Esophagus muscularis mucosa (tissue), 4 donors: ENCODE measurements at places on chromosomes 13 and 19. TPM values are rescaled to one million over a fixed set of nuclear protein-coding genes. Genes with fewer than 3 reads are reported as not detected.

The ERICH4 gene
- total RNA-seq: not detected

GRCh38 chr13:42702716-42703115, 78.7 kb upstream of the FAM216B start:
- H3K27ac ChIP-seq: no peak overlapping the region
- no peaks in the 10 kb centered on the region for H3K36me3 ChIP-seq
- peaks cover 3% of the 10 kb centered on the region for H3K4me1 ChIP-seq
- H3K4me3 ChIP-seq: no peak overlapping the region

DNA sequence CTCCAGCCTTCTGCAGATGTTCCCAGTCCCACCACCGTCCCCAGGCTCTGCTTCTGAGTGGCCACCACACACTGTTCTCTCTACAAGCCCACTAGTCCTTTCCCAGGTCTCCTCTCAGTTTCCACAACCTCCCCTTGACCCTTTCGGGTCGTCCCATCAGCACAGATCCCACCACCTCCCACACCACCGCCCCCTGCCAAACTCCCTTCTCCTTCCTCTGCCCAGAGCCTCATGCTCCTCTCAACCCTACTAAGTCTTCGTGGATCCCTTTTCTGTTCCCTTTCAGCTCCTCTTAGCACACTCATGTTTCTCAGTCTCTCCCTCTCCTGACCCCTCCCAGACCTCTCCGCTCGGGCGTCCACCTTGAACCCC, 1.9 kb downstream of the NAPA start:
- no peaks in the 10 kb centered on the region for H3K36me3 ChIP-seq
- peaks cover 59% of the 10 kb centered on the region for H3K4me1 ChIP-seq
- H3K27me3 ChIP-seq: no peaks in the 10 kb centered on the region
- peak overlapping the region; percentile 99 for H3K27ac ChIP-seq
- no peak for DNase-seq

DNA sequence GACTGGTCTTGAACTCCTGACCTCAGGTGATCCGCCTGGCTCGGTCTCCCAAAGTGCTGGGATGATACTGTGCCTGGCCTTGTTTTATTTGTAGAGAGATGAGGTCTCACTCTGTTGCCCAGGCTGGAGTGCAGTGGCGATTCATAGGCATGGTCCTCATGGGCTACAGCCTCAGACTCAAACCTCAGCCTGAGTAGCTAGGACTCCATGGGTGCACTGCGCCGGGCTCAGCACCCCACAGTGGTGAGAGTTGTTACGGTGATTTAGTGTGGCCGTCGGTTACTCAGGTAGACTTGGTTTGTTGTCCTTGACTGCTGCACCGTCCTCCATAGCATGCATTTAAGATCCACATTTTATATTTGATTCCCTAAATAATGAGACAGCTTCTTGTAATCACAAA, 80.7 kb downstream of the SLC6A16 start:
- DNase-seq: no peak
- no peaks in the 10 kb centered on the region for H3K36me3 ChIP-seq
- H3K4me3 ChIP-seq: no peak overlapping the region

DNA sequence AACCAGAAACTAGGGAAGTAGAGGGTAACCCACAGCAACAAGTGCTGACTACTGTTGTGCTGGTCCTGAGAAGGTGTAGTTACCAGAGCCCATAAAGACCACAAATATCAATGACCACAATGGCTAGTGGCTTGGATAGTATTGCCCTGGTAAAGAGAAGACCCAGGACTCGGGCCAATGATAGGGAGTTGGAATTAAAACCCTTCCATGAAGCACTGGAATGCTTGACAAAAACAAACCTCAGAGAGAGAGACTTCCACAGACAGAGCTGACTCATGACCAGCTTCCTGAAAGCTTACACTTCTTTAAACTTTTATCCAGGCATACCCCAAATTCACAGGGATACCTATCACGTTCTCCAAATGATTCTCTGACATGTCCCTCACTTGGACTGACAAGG, 60.5 kb downstream of the WDR87 start:
- no peaks in the 10 kb centered on the region for H3K4me1 ChIP-seq
- H3K4me3 ChIP-seq: no peak overlapping the region
- H3K36me3 ChIP-seq: no peaks in the 10 kb centered on the region

DNA sequence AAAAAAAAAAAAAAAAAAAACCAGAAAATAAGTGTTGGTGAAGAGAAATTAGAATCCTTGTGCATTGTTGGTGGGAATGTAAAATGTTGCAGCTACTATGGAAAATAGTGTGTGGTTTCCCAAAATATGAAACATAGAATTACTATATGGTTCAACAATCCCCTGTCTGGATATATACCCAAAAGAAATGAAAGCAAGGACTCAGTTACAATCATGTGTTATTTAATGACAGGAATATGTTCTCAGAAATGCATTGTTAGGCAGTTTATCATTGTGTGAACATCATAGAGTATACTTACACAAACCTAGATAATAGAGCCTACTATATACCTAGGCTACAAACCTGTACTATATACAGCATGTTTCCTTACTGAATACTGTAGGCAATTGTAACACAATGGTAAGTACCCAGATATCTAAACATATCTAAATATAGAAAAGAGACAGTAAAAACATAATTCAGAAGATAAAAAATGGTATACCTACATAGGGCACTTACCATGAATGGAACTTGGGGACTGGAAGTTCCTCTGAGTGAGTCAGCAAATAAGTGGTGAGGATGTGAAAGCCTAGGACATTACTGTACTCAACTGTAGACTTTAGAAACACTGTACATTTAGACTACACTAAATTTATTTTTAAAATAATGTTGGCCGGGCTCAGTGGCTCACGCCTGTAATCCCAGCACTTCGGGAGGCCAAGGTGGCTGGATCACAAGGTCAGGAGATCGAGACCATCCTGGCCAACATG, 25.7 kb upstream of the SLC7A1 start:
- H3K36me3 ChIP-seq: no peaks in the 10 kb centered on the region
- DNase-seq: no peak
- H3K4me3 ChIP-seq: no peak overlapping the region
- no peaks in the 10 kb centered on the region for H3K4me1 ChIP-seq

DNA sequence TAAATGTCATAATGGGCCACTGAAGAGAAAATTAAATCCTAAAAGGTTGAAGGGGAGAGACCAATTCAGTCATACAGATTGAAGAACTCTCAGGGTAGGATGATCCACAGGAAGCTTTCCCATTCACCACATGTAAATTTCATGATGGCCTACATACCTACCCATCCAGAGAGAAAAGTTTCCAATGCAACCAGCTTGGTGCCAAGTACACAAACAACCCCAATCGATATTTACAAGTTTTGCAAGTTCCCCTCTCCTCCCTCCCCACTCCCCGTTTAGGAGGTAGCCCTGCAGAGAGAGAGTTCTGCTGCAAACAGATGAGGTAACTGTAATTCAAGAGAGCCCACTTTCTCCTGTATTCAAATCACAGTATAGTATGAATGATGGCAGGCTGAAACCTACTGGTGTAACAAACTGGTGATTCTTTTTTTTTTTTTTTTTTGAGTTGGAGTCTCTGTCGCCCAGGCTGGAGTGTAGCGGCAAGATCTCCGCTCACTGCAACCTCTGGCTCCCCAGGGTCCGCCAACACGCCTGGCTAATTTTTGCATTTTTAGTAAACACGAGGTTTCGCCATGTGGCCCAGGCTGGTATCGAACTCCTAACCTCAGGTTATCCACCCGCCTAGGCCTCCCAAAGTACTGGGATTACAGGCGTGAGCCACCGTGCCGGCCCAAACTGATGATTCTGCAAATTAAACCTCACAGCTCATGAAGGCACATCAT, 14.4 kb downstream of the FOXO1 start:
- no peak overlapping the region for H3K4me3 ChIP-seq
- H3K36me3 ChIP-seq: no peaks in the 10 kb centered on the region
- no peak overlapping the region for H3K27ac ChIP-seq
- peaks cover 94% of the 10 kb centered on the region for H3K4me1 ChIP-seq

The C19orf38 gene
- total RNA-seq: 3.6 TPM

DNA sequence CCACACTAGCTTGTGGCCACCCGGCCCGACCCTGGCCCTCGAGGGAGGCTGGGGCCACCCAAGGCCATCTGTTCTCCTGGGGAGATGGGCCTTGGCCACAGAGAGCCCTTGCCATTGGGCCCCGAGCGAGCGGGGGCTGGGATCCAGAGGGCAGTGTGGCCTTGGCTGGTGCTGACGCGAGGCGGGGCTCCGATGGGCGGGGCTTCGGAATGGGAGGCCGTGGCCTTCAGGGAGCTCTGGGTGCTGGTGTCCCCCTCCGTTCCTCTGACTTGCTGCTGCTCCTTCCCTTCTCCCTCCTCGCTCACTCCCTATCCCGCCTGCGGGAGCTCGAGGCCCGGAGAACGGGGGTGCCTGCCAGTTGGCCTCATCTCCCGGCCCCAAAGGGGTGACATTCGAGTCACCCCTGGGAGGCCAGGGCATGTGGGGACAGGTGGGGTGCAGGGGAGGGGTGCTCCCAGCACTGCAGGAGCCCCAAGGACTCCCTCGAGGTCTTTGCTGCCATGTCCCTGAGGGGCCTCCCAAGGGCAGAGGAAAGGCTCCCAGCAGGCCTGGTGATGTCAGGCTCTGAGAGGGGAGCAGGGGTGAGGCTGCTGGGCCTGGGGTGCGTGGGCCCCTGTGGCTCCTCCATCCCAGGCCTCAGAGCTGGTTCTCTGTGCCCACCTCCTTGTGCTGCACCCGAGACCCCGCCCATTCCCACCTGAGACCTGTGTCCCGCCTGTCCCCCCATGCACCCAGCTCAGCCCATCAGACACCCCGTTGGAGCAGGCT, 4.2 kb downstream of the NCLN start:
- no peak overlapping the region for H3K4me3 ChIP-seq
- peaks cover 37% of the 10 kb centered on the region for H3K4me1 ChIP-seq
- no peak overlapping the region for H3K27ac ChIP-seq
- DNase-seq: no peak
- H3K27me3 ChIP-seq: no peaks in the 10 kb centered on the region
- H3K36me3 ChIP-seq: no peaks in the 10 kb centered on the region
